HFFc6 (cell line): ENCODE measurements at places on chromosomes 6 and 20.

DNA sequence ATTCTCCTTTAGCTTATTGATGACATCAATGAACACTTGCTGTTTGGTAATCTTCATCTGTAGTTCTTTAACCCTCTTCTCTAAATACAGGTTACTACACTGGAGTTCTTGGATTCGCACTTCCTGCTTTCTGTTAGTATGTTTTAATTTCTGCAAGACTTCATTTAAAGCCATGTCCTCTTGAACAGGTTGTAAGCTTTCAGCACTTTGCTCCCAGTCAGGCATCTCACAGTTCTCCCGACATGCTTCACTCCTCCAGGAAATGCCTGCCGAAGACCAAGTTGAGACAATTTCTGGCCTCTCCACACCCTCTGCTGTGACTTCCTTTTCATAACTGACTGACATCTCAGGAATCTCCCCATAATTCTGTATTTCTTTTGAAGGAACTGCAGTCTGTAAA lies 15.8 kb downstream of the CAGE1 start:
- no peak for DNase-seq

GRCh38 chr6:169024047-169024660 lies 229.5 kb downstream of the THBS2 start:
- no peak for DNase-seq

DNA sequence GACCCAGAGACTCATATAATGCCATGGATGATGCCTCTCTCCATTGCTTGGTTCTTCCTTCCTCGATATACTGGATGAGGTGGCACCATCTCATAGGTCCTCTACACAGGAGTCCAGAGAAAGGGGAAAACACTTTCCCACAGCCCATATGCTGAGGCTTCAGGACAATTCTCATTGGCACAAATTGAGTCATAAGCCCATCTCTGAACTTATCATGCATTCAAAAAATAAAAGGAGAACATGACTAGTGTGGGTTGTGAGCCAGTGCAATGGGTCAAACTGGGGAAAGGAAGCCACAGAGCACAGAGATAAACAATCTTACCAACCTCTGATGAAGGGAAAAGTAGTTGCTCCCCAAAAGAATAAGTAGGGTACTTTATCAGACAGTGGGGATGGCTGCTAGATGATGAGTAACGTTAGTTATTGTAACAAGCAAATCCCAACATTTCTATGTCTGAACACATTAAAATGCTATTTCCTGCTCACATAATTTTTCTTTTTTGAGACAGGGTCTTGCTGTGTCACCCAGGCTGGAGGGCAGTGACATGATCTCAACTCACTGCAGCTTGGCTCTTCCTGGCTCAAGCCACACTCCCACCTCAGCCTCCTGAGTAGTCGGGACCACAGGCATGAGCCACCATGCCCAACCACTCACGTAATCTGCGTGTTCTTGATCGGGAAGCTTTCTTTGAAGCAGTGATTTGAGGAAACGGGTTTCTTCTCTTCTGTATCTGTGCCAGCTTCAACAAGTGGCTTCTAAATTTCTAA lies 27.0 kb downstream of the SOD2 start:
- peak; percentile 81 for DNase-seq

- peak; percentile 92 for DNase-seq
Measured at GRCh38 chr6:9126878-9127560, 691.7 kb upstream of the SLC35B3 start.

GRCh38 chr20:47051936-47052526 lies 157.4 kb downstream of the EYA2 start:
- DNase-seq: no peak

- no peak for DNase-seq
Measured at GRCh38 chr6:104400844-104401243, 458.9 kb downstream of the HACE1 start.

DNA sequence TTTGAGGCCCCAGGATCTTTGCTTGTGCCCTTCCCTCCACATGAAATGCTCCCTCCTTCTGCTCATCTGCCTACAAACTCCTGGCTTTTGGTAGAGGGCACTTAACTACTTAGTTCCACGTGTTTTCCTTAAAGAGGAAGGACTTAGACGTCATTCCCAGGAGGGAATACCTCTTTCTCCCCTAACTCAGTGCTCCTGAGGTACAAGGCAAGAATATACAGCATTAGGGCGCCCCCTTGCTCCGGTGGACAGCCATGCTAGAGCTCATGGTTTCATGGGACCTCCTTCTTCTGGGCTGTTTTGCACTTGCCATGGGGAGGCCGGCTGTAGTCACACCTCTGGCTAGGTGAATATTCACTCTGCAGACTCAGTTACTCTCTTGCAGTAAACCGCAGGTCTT lies 93.8 kb upstream of the LY86 start:
- DNase-seq: no peak

DNA sequence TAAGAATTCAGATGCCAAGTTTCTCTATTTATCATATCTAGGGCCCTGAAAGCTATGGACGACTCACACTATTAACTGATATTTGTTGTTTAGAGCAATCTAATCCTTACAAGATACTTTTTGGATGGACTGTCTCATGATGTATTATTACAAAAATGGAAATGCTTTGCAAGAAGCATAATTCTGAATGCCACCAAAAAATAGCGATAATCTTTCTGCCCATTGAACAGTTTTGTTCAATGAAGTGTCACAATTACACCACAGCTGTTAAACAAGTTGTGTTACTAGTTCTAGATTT lies 460.4 kb upstream of the JARID2 start:
- DNase-seq: no peak

DNA sequence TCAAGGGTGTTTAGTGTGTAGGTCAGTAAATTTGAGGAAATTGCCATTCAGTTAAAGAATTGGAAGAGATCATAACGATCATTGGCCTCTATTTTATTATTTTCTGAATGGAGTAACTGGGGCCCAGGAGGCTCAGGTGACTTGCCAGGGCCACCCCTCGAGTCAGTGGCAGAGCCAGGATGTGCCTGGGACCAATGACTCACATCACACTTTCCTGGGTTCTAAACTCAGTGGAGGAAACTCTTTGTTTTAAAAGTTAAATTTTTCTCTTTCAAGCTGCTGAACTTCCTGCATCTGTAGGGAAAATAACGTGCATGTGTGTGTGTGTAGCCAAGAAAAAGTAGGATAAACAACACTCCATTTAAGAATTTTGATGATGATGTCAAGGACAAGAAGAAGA lies 135.5 kb downstream of the MYLK4 start:
- DNase-seq: no peak

DNA sequence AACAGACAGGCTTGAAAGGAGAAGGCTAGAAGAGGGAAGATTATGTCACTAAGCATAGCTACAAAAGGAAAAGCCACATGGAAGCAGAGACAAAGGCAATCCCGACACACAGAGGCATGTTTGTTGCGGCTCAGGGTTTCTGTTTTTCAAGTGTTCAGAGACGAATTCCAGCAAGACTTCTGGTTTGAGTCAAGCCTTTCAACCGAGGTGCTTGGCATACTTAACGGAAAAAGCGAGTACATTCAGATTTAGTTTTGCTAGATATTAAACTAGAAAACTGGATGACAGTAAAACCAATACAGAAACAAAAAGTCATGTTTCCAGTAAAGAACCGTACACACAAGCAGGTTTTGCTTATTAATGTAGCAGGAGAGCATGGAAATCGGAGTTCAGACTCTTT lies 27.2 kb downstream of the MCUR1 start:
- peak; percentile 6 for DNase-seq

DNA sequence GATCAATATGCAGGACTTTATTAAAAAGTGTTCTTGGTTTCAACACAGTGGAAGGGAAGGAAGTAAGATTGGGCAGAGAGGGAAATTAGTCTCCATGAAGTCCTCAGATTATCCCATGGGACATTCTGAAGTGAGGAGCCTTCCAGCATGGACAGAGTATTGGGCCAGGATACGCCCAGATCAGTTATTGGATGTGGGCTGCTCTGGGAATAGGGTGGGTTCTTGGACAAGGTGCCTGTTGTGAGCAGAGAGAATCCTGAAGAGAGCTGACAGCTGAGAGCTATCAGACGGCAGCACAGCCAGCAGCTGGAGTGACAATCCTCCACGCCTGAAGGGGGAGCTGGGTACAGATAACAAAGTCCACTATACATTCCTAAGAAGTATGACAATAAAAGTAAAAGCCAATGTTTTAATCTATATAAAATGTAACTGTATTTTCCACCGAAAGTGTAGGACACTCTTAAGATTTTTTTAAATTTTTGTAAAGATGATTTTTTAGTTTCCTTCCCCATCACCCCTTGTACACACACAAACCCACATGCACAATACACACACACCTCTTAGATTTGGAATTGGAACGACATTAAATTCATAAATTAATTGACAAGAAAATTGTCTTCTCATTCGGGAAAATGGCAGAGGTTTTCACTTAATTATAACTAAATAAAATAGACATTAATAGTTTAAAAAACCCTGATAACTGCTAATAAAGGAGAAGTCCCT lies 107.8 kb downstream of the FBXO5 start:
- DNase-seq: no peak

GRCh38 chr6:22112461-22112860 lies 184.4 kb downstream of the PRL start:
- no peak for DNase-seq

DNA sequence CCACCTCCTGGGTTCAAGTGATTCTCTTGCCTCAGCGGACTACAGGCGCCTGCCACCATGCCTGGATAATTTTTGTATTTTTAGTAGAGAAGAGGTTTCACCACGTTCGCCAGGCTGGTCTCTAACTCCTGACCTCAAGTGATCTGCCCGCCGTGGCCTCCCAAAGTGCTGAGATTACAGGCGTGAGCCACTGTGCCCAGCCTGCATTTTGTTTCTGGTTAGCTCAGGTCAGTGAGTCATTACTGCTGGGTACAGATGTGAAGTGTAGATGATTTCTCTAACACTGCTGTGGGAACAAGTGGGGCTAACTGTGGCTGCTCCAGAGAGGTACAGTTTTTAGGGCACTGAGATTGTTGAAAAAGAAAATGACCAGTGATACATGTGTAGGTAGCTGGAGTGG lies 188.6 kb downstream of the PRL start:
- DNase-seq: no peak

DNA sequence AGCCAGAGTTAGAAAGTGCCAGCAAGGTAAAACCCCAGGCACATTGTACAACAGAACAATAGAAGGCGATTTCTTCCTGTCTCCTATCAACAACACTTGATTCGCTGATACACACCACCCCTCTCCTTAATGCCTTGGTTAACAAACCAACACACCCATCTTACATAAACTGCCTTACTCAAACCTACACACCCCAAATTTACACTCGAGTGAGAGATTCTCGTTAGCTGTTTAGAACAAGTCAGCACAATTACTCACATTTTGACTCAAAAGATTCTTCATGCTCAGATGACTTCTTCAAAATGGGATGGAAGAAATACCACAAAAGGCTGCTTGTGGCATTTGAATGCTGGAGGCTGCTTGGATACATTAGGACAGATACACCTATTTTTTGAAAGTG lies 80.0 kb upstream of the FOXQ1 start:
- DNase-seq: no peak

GRCh38 chr20:24241466-24241865 lies 228.0 kb upstream of the SYNDIG1 start:
- no peak for DNase-seq

GRCh38 chr20:51402201-51402600 lies 140.3 kb downstream of the NFATC2 start:
- DNase-seq: no peak

DNA sequence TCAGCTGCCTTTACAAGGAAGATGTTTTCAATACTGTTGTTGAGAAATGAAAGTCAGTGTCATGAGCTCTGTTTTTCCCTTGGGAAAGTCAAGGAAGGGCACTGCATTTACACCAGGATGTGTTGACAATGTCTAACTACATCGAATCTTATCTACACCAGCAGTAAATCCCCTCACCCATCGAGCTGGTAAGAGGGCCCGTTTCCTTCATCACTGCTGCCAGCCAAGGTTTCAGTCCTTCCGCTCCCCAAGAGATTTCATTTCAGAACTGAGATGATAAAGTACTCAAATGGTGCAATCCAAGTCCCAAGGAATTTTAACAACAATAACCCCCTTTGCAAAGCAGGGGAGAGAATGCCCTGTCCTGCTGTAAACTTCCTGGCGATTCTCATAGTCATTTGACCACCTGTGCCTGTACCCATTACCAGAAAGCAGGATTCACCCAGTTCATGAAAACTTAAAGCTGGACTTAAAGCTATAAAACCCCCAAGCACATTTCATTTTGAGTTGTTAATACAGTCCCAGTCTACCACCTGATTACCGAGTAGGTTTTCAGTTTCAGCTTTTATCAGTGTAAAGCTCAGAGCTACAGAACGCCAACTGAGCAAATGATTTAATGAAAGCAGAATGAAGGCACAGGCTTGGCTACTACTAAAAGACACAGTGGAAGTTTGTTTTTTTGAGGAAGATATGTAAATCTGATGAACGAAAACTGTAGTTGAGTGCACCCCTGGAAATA lies 122.5 kb upstream of the TAB2 start:
- no peak for DNase-seq

- no peak for DNase-seq
Measured at GRCh38 chr6:121579478-121579877, 144.0 kb downstream of the GJA1 start.

DNA sequence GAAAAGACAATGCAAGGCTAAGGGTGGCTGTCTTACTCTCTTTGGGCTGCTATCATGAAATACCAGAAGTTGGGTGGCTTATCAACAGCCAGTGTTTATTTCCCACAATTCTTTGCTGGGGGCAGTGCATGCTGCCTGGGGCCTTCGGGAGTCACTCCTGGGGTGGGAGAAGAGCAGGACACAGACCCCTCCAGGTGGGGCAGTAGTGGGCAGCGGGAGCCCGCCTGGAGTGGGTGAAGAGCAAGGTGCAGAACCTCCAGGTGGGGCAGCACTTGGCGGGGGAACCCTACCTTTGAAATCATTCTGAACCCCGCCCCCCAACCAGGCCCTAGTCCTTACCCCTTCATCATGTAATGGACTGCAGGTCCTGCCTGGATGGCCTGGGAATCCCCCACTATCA lies 69.6 kb upstream of the THBS2 start:
- no peak for DNase-seq

GRCh38 chr6:56581296-56581925 lies 61.3 kb downstream of the DST start:
- DNase-seq: no peak

- DNase-seq: no peak
Measured at GRCh38 chr6:165729307-165729936, 66.4 kb upstream of the PDE10A start.

GRCh38 chr6:27582928-27583725 lies 110.2 kb upstream of the ZNF184 start:
- DNase-seq: peak; percentile 78

DNA sequence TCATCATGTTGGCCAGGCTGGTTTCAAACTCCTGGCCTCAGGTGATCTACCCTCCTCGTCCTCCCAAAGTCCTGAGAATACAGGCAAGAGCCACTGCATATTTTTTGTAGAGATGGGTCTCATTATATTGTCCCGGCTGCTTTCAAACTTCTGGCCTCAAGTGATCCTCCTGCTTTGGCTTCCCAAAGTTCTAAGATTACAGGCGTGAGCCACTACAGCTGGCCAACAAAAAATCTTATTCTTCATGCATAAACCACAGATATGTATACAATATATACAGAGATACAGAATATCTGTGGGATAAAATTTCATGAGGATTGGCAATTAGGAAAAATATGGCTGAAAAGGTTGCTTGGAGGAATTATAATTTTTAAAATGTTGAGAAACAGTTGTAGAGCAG lies 49.9 kb downstream of the SLC35A1 start:
- DNase-seq: no peak

- no peak for DNase-seq
Measured at GRCh38 chr20:57432480-57432861, 41.3 kb downstream of the RBM38 start.

- DNase-seq: peak; percentile 89
Measured at GRCh38 chr6:10759312-10759839, 11.8 kb downstream of the TMEM14B start.

GRCh38 chr20:24951536-24952083 lies 2.5 kb downstream of the CST7 start:
- no peak for DNase-seq
